Stimulated activated CD4-positive, alpha-beta T cell treated with anti-CD3 and anti-CD28 coated beads, Interleukin-4, amount 100 ng/mL, for 1 hour (primary cell): ENCODE measurements at places on chromosomes 7 and 10.
A peak's percentile ranks its signal among the peaks of the same experiment; 100 is the strongest.

DNA sequence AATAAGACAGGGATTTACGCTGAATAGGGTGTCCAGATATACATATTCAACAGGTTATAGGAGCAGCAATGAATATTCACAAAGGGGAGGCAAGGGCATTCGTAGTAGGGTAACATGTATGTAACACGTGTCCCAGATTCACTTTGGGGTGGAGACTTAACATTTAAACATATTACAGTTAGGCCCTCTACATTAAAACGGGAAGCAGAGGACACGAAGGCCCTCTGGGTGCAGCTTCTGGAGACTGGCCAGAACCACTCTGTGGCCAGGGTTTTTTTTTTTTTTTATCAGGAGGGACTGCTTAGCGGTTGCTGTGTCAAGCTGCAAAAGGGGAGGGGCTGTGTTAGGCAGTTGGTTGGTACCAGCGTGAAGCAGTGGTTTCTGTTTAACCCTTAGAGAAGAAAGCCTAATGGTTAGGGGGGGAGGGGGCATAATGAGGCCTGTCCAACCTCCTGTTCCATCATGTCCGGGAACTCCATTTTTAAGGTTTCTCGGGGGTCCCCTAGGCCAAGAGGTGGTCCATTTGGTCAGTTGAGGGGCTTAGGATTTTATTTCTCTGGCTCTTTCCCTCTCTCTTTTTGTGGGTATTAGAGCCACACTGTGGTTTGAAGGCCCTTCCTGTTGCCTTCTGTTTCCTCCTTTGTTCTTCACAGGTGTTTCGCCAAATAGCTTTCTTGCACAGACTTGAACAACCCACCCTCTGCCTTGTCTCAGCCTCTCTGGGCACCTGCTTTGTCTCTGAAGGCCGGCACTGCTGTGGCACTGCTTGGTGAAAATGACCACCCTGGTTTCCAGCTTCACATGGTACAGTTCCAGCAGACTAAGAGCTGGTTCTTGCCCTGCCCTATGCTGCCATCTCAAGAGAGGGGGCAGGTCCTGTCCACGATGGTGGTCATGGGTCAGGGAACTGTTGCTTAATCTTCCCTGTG lies 26.4 kb downstream of the PRF1 start:
- DNase-seq: no peak

GRCh38 chr10:69421611-69422308 lies 5.0 kb upstream of the TACR2 start:
- DNase-seq: no peak

DNA sequence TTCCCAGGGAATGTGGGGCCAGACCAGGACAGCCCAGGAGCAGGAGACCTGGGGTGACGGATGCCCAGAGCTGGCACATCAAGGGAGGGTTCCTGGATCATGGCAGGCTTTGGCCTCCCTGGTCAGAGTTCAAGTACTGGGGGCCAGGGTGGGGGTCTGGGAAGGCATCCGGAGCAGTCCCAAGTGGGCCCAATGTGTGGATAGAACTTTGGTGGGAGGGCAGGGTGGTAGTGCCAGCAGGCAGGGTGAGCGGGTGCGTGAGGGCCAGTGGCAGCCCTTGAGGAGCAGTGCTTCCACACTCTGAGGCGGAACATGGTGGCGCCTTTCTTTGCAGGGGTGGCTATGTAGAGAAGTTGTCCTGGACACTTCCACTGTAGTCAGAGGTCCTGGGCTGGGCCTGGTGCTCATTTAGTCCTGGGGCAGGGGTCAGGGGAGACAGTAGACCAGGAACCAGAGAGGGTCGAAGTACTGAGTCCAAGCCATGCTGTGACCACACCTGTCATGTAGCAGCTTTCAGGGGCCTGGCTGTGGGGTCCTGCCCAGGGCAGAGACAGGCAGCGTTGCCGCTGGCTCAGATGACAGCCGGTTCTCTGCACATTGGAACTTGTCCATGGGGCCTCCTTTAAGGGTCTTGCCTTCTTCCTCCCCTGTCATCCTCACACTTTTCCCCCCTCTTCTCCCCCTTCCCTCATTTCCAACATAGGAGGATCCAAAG lies 22.2 kb upstream of the CSGALNACT2 start:
- no peak for DNase-seq

GRCh38 chr7:75866114-75866488 lies 12.7 kb upstream of the RHBDD2 start:
- DNase-seq: no peak

- DNase-seq: no peak
These were observed 10.9 kb downstream of the POR start for GRCh38 chr7:75925717-75926435.

- peak; percentile 30 for DNase-seq
These were observed 642 bp upstream of the COL13A1 start for GRCh38 chr10:69801094-69801433.

DNA sequence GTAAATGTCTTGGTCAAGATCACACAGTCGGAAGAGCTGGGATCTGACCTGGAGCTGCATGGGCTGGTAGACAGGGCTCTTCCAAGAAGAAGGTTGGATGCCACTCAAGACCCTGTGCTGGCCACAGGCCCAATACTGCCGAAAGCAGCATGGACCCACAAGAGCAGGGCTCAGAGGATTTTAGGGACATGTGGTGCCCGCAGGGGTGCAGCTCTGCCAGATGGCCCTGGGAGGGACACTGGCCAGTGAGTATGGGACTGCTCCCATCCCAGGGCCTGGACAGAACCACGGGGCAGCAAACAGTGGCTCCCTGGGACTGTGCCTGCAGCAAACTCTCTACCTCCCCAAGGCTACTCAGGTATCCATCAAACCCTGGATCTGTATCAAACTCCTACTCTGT lies 12.4 kb downstream of the MAT1A start:
- DNase-seq: no peak

DNA sequence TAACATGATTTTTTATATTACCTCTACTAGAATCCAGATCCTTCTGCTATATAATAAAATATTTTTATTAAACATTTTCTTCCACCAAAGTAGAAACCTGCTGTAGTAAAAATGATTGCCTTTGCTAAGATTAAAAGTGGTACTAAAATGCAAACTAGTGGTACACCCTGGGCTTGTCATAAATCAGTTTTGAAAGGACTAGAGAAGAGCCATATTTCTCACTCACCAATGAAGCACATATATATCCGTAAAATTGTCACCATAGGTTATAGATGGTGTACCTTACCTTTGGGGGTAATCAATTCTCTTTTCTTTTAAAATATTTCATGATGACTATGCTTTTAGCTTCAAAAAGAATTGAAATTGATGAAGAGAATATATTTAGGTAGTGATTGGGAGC lies 253.0 kb upstream of the SLC26A5 start:
- no peak for DNase-seq

DNA sequence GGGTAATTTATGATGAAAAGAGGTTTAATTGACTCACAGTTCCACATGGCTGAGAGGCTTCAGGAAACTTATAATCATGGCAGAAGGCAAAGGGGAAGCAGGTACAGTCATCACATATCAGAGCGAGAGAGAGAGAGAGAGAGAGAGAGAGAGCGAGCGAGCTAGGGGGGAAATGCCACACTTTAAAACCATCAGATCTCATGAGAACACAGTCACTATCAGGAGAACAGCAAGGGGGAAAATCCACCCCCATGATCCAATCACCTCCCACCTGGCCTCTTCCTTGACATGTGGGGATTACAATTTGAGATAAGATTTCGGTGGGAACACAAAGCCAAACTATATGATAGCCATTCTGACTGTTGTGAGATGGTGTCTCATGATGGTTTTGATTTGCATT lies 576.3 kb downstream of the GFRA1 start:
- DNase-seq: no peak

- DNase-seq: no peak
These were observed 106.2 kb upstream of the CELF2 start for GRCh38 chr10:10911471-10911921.

DNA sequence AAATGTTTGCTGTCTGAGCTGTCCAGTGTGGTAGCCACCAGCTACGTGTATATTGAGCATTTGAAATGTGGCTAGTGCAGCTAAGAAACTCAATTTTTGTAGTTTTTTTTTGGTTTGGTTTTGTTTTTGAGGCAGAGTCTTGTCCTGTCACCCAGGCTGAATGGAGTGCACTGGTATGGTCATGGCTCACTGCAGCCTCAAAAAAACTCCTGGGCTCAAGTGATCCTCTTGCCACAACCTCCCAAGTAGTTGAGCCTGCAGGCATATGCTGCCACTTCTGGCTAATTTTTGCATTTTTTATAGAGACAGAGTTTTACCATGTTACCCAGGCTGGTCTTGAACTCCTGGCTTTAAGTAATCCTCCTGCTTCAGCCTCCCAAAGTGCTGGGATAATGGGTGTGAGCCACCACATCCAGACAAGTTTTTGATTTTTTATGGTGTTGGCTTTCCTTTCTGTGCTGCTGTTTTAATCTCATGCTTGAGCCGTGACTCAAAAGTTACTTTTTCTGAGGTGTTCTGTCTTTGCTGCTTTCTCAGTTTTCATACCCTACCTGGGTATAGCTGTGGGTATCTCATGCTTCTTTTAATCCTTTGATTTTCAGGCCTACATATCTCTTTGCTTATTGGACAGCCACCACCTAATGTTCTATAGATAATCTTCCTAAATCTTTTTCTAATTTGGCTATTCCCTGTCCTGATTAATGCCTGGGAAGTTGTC lies 16.0 kb downstream of the WAC start:
- DNase-seq: no peak

- no peak for DNase-seq
These were observed 13.2 kb downstream of the PTPRN2 start for GRCh38 chr7:158574308-158575036.
